ENCODE measurements at places on chromosomes 4 and X.

DNA sequence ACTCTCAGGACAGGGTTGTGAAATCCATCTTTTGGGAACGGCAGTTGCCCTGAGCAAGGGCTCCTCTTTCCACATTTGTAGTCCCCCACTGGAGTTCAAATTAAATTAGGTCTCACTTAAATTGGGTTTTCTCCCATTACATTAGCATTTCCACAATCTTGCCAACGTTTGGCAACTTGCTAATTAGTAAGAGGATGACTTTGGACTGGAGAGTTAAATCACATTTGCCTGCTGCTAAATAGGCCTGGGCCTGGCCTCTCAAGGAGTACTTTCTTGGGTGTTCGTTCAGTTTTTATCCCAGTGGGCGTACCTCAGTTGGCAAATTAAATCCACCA is 33.8 kb downstream of the TNIP3 start:
- no peak for DNase-seq

- DNase-seq = no peak
These were observed 10.6 kb downstream of the TMEM156 start for GRCh38 chr4:39021631-39022030.

DNA sequence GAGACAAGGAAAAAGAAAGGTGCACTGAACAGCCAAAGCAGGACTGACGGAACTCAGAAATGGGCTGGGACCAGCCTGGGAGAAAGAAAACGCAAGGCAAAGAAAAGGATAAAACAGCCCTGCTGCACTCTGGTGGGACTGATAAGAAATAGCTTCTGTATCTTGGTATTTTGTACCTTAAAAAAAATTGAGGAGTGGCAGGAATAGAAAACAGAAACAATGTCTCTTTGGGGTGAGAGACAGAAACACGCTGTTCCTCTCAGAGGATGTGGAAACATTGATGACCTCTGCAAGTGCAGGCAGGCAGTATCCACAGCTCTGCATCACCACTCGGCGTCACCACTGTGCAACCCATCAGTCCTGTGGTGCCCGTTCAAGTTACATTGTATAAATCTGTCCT is 152.5 kb upstream of the SPRY1 start:
- DNase-seq = no peak

DNA sequence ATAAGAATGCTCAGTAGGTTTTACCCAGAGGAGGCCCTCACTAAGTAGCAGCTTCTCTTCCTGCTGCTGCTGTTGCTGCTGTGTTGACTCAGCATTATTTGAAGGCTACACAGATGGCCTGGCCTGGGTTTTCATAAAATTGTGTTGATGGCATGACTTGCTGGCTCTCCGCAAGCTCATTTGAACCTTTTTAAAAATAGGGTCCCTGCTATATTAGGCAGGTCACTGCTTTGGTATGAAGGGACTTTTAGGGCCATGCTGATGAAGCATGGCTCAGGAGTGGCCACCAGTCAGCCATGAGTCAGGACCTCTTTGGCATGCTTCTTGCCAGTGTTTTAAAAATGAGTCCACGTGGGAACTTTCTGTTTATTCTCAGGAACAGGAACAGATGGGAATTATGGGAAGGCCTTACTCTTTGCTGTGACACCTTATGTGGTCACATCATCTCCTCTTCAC is 128.7 kb downstream of the MID1IP1 start:
- no peak for DNase-seq

- DNase-seq = no peak
These were observed 37.8 kb downstream of the SPOCK3 start for GRCh38 chr4:167196344-167197012.

Measured in NCI-H187 (cell line).